GM13977 (cell line): ENCODE measurements at places on chromosomes 5 and 9.

GRCh38 chr9:105329719-105330062 is 85.2 kb downstream of the SLC44A1 start:
- no peak for DNase-seq

DNA sequence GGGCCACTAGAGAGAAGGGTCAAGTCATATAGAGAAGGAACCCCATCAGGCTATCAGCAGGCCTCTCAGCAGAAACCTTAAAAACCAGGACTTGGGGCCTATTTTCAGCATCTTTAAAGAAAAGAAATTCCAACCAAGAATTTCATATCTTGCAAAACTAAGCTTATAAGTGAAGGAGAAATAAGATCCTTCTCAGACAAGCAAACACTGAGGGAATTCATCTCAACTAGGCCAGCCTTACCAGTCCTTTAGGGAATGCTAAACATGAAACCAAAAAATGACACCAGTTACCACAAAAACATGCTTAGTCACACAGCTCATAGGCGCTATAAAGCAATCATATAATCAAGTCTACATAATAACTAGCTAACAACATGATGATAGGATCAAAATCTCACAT is 407.1 kb downstream of the LRRC70 start:
- no peak for DNase-seq

GRCh38 chr5:17734011-17734410 is 99.8 kb downstream of the TAF11L14 start:
- no peak for DNase-seq

DNA sequence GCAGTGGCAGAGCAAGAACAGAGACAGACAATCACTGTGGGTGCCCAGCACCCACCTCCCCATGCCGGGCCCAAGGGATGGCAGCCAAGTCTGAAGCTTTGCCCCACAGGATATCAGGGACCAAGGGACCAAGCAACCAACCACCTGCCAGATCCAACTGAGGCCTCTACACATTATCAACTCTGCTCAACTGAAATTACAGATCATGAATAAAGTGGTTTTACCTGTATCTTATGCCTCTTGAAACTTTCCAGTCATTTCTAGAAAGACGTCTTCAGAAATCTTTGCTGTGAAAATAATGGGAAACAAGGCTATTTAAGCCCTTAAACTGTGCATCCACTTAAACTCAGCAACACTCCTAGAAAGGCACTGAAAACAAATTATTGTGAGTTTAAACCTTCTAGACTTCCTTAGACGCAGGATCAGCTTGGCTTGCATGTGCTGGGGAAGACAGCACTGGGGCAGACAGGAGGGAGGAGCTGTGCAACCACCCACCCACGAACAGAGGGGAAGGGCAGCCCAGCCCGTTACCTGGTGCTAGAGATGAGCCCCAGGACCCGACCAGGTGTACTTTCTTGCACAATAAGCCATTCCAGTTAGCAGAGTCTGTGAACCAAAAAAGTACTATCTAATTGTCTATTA is 80.0 kb downstream of the SEMA4D start:
- DNase-seq, result no peak

DNA sequence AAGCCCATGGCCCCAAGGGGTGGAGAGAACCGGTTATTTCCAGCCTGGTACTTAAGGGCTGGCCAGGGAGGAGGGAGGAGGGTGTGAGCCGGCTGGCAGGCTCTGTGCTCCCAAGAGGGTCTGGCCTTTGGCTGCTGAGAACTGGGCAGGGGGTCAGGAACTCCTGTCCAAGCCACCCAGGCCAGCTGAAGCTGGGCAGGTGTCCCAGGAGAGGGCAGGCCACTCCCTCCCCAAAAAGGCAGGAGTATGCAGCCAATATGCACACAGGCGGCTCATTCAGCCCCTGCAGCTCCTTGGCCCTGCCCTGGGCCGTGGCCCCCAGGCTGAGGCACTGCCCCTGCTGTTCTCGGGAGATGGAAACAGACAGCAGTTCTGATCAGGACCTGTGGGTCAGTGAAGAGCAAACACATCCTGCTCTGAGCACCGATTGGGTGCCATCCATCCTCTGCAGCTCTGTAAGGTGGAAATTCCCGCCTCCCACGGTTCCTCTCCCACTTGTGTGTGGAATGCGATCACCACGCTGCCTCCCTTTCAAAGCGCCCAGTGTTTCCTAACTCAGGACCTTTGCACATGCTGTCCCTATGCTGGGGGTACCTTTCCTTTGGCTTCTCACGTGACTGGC is 17.1 kb upstream of the KIF12 start:
- no peak for DNase-seq

DNA sequence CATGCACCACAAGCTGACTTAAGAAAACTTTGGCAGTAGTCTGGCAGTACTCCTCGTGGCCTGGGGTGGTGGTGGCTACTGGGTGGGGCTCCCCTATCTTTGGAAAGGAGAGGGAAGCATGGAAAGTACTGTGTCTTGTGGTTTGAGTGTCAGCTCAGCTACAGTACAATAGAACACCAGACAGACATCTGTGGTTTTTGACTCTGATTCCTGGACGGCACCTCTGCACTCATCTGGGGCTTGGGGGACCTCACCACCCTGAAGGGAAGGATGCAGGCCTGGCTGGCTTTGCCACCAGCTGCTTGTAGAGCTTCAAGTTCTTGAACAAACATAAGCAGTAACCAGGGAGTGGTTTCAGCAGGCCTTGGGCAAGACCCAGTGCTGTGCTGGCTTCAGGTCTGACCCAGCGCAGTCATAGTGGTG is 40.6 kb downstream of the TNFSF8 start:
- no peak for DNase-seq

GRCh38 chr5:6466975-6467567 is 18.4 kb downstream of the UBE2QL1 start:
- no peak for DNase-seq

GRCh38 chr5:169164481-169164925 is 136.4 kb downstream of the SLIT3 start:
- DNase-seq, result no peak

DNA sequence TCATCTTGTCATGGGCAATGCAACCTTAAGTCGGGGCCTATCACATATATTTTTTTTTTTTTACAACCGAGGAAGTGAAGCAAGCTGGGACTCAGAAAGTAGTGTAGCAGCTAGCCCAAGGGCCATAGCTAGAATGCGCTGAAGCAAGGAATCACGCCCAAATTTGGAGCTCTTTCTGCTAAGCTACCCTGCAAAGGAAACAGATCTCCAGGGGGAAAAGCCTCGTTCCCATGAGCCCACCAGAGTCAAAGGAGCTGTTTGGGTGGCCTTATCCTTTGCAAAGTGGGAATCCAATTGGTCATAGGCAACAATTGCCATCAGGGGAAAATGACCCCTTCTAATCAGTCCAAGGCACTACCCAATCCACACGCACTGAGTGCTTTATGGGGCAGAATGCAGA is 390.4 kb downstream of the EBF1 start:
- DNase-seq, result no peak

DNA sequence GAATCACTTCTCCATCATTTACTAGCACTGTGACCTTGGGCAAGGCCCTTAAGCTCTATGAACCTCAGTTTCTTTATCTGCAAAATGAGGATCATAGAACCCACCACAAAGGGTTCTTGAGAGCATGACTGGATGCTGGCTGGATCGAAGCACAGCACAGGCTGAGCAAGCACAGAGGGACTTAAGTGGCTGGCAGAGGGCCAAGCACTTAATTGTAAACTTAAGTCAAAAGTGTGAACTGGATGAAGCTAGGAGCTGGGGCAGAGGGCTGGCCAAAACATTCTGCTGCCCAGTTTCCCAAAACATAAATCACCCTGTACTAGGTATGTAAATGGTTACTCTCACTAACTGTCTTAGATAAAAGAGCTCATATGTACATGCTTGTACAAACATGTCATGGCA is 112.3 kb upstream of the WWC1 start:
- DNase-seq, result no peak

GRCh38 chr9:136792321-136793085 is 1.4 kb downstream of the TMEM141 start:
- peak; percentile 7 for DNase-seq

- no peak for DNase-seq
These were observed 47.6 kb downstream of the ACER2 start for GRCh38 chr9:19456426-19456825.

DNA sequence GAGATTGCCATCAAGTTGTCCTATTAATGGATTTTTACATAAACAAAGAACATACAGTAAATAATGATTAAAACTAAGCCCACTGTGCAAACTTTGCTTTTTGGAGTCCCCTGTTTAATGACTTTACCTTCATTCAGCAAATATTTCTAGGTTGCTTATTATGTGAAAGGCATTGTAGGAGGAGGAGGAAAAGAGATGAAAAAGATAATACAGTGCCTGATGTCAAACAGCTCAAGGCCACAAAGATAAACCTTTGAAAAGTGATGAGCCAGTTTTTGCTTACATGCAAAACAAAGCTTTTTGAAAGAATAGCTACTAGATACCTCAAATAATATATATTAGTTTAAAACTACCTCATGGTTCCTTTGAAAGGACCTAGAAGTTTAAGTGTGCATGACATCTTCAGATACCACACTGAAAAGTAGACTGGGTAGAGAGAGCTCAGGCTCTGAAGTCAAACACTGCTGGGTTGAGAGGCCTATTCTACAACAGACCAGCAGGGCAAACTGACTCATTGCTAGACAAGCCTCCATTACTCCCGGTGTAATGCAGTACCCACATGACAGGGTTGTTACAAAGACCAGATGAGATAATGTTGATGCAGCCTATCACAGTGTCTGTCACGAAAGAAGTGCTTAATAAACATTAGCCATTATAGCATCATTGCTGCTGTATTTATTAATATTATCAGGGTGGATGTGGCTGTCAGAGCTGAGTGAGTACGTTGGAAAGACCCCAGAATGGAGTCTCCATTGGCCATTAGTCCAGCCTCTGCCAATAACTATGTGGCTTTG is 11.8 kb downstream of the DEPDC1B start:
- peak; percentile 15 for DNase-seq

DNA sequence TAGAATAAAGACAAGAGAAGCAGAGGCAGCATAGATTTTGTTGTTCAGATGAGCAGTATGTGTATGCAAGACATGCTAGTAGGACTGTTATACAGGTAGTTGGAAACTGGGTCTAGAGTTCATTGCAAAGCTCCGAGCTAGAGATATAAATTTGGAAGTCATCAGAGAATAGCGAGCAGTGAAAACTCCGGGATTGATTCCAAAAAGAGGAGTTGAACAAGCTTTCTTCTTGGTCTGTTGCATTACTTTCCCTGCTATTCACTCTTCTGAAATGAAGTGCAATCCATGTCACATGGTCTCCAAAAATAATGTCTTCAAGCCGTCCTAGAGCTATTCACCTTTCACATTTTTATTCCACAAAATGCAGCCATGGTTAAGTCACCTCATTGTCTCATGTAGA is 67.9 kb upstream of the ZNF462 start:
- no peak for DNase-seq

DNA sequence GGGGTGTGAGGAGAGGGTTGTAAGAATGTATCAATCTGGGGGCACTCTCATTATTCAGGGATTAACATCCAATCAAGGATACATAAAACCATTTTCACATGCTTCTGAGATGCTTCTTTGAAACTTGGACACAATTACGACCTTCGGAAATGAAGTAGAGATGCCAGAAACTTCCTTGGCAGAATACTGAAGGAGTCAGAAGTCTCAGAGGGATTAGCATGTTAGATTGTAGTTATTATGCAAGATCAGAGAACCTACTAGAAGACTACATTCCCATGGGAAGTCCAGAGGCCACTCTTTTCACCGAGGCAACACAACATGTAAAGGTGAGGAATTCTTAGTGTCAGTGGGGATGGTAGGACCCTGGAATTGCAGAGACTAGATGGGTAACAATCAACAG is 5.1 kb upstream of the SLC22A4 start:
- DNase-seq, result no peak

DNA sequence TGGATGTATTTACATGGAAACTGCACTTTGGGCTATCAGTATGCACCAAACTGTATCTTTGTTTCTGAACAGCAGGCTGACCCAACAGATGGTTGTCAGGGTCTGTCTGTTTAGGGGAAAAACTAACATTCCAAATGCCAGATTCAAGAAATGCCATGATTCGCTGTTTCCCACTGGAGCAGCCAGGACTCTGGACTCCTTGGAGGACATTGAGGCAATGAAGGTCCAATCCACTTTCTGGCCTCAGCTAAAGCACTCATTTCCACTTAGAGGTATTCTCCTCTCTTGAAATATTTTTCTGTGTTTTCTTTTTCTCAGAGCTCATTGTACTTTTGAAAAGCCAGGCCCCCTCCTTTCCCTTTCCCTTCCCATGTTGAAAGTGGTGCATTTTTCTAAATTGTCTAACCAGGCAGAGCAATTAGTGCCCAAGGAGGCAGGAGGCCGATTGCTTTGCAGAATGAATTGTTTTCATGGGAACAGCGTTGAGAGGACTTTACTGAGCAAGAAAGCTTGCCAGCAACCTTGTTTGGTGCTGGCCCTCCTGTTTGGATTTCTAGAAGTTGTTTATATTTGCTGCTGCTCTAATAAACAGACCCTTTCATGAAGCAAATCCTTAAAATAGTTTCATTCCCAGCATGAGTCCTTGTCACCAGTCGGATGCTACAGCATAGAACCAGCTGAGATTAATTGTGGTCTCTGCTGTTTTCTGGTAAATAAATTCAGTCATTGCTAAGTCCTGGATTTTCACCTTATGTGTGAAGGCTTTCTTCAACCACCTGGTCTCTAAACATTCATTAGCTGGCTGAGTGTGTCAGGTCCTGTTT is 132.8 kb upstream of the TAF11L2 start:
- no peak for DNase-seq

DNA sequence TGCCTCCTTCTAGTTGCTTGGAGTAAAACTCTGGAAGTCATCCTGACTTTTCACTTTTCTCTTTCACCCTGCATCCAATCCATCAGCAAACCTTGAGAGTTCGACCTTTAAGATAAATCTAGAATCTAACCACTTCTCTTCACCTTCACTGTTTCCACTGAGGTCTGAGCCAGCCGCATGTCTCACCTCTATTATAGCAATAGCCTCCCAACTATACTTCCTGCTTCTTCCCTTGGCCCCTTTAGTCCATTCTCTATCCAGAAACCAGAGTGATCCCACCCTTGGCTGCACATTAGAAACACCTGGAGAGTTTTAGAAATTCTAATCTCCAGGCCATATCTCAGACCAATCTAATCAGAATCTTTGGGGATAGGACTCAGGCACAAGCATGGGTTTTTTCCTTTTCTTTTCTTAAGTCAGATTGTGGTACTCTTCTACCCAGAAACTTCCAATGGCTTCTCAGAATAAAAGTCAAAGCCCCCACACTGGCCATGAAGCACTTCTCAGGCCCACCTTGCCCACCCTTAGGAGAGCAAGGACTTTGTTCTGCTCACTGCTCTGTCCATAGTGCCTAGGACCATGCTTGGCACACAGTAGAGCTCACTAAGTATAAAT is 33.1 kb downstream of the MFAP3 start:
- no peak for DNase-seq

DNA sequence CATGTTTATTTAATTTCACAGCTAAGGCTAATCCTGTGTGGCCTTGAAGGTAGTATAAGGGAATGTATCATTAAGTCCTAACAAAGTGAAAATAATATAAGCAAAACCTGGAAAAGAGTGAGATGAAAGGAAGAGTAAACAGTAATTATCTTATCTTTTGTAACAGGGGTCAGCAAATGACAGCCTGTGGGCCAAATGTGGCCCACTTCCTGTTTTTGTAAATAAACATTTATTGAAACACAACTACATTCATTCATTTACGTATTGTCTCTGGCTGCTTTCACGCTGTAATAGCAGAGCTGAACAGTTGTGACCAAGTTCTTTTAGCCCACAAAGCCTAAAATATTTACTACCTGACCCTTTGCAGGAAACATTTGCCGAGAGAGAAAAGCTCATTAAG is 78.4 kb upstream of the HTR4 start:
- no peak for DNase-seq
